MV-4-11 (cell line): ENCODE measurements at places on chromosomes 12 and 14.

DNA sequence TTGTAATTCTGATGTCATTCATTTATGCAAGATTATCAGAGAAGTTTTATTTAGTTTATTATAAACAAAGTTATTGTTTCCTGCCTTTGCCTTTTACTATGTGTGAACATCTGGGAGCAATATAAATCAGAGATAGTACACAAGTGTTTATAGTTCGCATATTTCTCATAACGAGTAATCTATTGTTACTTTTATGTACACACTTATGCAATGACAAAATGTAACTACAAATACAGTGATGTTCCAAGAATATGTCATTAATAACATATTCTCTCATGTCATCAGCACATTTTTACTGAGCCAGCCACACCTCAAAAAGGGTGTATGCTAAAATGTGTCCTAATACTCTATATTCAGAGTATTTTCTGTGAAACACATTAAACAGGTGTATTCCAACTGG lies 243.2 kb downstream of the ALX1 start:
- no peak for DNase-seq

DNA sequence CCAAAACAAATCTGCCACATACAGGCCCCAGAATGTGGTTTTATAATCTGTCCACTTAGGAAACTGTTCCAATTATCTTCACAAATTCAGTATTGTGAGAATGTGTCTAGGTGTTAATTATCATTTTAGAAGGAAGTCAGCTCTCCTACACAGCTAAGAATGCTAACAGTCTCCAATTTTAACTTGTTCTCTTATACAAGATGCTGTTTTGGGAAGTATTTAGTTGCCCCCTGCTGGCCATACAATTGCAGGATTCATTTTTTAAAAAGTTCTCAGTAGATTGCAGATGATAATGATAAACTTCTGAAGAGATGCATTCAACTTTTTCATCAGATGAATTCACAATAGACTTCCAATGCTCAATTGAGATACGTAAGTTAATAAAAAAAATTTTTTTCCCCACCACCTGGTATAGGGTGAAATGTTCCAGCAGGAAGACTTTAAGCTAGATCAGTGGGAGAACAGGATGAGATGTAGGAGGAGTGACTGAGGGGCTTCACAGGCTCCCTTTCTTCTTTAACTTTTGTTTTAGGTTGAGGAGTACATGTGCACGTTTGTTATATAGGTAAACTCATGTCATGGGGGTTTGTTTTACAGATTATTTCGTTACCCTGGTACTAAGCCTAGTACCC lies 27.3 kb upstream of the OSBPL8 start:
- DNase-seq: peak; percentile 79

GRCh38 chr14:31967669-31967975 lies 109.5 kb upstream of the ARHGAP5 start:
- DNase-seq: no peak

DNA sequence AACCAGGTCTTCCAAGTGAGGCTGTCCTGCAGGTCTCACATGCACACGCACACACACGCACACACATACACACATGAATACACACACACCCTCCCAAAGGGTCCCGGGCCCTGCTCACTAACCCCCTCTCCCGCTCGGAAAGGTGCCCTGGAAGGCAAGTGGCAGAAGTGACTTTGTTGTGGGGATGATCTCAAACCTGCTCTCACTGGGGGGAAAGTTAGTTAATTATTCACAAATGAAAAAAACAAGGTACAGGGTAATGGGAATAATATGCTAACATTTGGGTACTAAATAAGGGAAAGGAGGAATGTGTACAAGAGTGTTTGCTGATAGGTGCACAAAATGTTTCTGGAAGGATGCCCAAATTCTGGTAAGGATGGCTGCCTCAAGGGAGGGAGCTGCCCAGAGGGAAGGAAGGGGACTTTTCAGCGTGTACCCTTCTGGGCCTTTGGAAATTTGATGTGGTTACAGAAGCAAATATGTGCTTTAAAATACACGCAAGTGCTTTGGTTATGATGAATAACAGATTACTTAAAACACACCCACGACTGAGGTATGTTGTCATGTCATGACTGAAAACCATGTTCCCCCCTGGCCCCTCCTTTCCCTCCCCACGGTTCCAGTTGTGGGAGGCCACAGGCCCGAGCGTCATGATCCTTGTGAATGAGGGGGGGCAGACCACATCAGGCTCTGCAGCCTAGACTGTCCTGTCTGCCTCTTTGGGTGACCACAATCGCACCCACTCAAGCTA lies 43.3 kb upstream of the PLEKHG6 start:
- no peak for DNase-seq

GRCh38 chr12:102888511-102888910 lies 28.5 kb downstream of the PAH start:
- no peak for DNase-seq

- DNase-seq: no peak
Observed at GRCh38 chr12:84341467-84342193, 571.0 kb downstream of the SLC6A15 start.

GRCh38 chr14:61963926-61964325 lies 201.7 kb downstream of the SNAPC1 start:
- no peak for DNase-seq

GRCh38 chr14:101819251-101819990 lies 57.9 kb downstream of the PPP2R5C start:
- no peak for DNase-seq

GRCh38 chr12:94372461-94372860 lies 87.2 kb downstream of the CEP83 start:
- no peak for DNase-seq

DNA sequence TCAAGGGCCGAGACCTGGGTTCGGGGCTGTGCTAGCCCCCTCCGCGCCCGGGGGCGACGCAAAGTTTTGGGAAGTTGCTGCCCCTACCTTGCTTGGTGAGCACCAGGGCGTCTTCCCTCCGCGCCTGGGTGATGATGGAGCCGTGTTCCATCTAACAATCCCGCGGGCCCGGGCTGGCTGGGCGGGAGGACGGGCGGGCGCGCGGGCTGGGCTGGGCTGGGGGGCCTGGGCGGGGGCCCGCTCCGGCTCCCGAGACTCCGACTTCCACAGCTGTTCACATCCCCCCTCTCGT lies 298 bp downstream of the CTDSP2 start:
- no peak for DNase-seq

DNA sequence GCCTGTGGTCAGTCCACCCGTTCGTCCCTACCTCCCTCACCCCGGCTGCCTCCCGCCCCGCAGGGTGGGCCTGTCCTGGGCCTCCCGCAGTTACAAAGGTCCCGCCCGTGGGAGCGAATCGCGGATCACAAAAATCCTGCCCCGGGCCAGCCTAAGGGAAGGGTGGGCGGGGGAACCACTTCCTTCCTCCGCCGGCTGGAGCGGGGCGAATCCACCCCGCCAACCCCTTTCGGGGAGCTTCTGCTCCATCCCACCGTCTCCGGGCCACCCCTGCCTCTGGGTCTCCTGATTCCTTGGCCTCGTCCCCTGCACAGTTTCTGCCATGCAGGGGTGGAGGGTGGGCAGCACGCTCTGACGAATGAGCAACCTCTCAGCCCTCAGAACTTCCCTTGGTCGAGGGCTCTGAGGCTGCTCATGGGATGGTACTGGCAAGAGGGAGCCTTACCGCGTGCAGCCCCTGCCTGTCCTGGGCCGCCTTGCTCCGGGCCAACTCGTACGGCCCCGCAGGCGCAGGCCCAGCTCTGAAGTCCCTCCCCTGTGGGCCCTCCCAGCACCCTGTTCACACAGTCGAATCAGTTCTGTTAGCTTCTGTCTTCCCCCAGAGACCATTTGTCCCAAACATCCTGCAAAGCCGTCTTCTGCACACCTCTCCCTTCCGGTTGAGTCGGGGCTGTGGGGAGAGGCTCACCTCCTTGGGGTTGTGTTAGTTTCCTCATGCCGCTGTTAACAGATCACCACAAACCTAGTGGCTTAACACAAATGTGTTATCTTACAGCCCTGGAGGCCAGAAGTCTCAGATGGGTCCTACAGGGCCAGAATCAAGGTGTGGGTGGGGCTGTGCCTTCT lies 589 bp upstream of the HVCN1 start:
- peak; percentile 50 for DNase-seq

DNA sequence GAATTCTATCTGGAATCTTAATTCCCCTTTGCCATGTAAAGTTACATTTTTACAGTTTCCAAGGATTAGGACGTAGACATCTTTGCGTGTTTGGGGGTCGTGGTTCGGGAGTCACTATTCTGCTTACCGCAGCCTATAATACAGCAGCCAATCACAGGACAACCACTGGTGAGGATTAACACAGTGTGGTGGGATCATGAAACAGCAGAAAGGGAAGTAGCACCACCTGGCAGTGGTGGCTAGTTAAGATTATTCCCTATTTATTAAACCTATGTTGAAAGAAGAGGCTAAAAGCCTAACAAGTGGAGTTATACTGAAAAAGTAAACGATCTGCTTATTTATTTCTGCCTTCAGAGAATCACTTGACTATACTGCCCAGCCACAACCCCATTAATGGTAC lies 71.7 kb downstream of the IPO8 start:
- DNase-seq: peak; percentile 51

GRCh38 chr14:94934276-94934810 lies 164.4 kb upstream of the GSC start:
- no peak for DNase-seq

DNA sequence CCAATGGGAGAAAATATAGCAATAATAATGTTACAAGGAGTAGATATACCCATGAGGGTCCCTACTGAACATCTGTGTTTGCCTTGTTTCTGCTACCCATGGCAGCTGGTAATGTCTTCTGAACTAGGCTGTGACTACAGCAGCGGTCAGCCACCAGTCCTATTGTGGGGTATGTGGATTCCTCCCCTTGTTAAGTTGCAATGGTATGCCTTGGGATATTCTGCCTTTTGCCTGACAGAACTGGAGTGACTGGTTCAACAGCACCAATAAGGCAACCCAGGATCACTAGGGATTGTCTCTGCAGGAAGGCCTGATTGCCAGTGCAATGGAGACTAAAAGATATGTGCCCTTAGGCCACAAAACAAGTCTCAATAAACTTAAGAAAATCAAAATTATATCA lies 9.7 kb upstream of the ATL1 start:
- DNase-seq: no peak

DNA sequence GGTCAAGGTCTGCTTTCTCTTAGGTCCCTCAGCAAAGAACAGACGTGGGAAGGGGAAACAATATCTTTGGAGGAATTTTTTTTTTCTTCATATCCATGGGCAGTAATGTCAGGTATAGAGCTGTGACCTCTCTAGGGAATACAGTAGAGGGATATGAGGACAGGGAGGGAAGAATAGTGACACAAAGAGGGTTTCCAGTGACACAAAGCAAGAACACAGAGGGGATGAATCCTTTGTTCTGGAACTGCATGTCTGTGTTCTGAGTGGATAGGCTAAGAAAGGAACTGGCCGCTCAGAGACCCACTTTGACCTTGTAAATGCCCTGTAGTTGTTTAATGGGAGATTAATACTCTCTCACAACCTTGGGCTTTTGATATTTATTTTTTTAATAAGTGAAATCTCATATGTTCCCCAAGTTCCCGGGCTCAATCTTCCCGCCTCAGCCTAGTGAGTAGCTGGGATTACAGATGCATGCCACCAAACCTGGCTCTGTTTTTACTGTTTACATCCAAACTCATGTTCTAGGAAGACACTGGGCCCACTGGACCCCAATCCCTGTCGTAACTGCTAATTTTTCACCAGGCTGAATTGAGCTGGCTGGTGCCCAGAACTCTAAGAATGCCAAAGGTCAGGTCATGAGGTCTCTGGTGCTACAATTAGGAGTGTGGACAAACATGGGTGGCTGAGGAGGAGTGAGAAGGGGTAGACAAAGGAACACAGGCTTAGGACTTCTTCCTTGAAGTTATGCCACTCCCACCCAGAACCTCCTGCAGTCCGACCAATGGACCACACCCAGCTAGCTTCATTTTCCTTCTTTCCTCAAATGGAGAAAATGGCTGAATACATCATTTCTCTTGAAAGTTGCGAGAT lies 9.1 kb upstream of the PLEKHH1 start:
- no peak for DNase-seq

DNA sequence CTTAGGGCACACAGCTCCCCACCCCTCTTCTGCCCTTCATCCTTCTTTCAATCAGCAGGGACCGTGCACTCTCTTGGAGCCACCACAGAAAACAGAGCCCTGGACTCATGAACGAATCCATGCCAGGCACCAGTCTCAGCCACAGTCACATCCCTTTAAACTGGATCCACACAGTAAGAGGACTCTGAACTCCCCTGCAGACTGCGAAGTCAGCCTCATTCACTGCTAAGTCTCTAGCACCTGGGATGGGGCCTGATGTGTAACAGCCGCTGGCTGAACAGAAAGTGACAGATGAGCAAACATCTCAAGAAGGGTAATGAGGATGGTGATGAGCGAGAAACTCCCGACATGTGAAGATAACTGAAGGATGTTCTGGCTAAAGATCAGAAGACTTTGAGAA lies 45.8 kb upstream of the IQSEC3 start:
- DNase-seq: no peak

- DNase-seq: no peak
Observed at GRCh38 chr12:124923905-124924734, 9.7 kb upstream of the UBC start.

- no peak for DNase-seq
Observed at GRCh38 chr12:53497461-53497860, 1.8 kb downstream of the MAP3K12 start.

GRCh38 chr12:50555471-50555885 lies 50.7 kb downstream of the DIP2B start:
- DNase-seq: no peak

DNA sequence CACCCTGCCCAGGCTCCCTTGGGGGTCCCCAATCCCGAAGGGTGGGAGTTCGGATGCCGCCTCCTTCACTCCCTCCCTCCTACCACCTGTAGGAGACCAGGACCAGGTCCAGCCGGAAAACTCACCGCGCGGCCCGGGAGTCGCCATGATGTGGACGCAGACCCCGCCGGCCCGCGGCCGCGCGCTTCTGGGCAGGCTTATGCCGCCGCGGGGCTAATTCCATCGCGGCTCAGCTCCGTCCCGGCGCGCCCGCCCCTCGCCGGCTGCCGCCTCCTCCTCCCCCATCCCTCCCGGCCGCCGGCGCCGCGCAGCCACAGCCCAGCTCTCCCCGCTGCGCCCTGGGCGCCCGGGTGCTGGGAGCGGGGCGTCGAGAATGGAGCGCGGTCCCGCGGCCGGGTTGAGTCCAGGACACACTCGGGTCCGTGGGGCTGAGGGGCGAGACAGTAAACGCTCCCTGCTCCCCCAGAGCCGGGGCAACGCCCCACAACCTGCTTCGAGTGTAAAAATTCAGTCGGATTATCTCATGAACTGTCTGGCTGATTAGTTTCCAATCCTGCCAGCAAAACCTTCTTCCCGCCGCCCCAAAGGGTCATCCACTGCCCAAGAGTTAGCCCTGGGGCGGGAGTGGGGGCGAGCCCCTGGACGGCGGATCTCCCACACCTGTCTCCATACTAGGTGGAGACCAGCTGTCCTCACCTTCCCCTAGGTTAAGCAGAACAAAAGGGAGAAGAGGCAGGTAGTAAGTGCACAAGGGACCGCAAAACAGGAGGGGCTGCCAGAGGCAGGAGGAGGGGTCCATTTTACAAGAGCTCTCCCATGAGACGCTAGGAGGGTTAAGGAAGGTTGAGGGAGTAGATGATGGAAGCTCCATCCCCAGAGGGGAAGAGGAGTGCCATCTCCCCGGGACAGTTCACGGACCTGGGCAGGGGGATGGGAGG lies at the start of gene ANO2:
ANO2 (minus strand) TSS at position 189 of the 938 bp plus-strand sequence; CDS start at position 147, 42 bp downstream.
- no peak for DNase-seq

- no peak for DNase-seq
Observed at GRCh38 chr12:21305661-21306060, 29.1 kb downstream of the SLCO1A2 start.
